ENCODE measurements at places on chromosomes 3 and 15.
A peak's percentile ranks its signal among the peaks of the same experiment; 100 is the strongest.

DNA sequence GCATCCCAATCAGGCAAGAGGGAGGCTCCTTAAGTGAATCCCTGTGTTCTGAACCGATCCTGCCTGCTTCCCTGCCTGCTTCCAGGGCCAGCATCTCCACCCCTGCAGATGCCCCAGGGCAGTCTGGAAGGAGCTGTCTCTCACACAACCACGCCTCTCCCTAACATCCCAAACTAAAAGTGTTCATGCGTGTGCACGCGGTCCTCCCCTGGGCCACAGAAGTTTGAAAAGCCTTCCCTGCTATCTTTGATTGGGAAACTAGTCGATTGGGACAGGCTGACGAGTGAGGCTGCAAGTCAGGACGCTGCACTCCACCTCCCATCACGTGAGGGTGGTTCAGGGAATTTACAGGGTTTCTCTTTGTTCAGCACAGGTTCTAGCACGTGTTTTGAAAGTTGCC is 340.9 kb upstream of the ICE2 start:
- DNase-seq, result no peak

- no peak for DNase-seq
Observed at GRCh38 chr15:58702233-58702632, 47.3 kb downstream of the ADAM10 start.

GRCh38 chr3:16395212-16395611 is 118.3 kb downstream of the RFTN1 start:
- no peak for DNase-seq

DNA sequence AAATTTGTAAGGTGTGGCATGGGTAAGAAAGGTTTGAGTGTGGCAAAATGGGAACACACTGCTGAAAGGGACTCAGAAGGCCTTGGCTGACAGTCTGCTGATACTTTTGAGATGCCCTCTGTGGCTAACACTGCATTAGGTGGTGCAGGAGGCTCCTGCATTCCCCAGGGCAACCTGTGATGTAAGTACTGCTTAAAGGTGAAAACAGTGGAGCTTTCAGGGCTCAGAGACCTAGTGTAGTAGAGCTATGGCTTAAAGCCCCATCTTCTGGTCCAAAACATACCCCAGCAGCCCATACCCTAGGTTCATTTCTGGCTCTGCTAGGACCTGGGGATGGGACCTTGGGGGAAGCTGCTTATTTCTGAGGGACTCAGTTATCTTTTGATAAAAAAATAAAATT is 374.1 kb downstream of the ERC2 start:
- DNase-seq, result no peak

- no peak for DNase-seq
Observed at GRCh38 chr3:70358978-70359580, 46.6 kb upstream of the MDFIC2 start.

- DNase-seq, result no peak
Observed at GRCh38 chr3:71005702-71006321, 577.7 kb downstream of the FOXP1 start.

GRCh38 chr15:92290359-92290992 is 103.2 kb upstream of the ST8SIA2 start:
- DNase-seq, result no peak

DNA sequence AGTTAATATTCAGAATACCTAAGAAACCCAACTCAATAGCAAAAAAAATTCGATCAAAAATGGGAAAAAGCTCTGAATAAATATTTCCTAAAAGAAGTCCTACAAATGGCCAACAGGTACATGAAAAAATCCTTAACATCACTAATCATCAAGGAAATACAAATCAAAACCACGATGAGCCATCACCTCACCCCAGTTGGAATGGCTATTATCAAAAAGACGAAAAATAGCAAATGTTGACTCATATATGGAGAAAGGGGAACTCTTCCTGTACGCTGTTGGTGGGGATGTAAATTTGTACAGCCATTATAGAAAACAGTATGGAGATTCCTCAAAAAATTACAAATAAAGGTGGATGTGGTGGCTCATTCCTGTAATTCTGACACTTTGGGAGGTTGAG is 29.6 kb upstream of the SGO1 start:
- no peak for DNase-seq

DNA sequence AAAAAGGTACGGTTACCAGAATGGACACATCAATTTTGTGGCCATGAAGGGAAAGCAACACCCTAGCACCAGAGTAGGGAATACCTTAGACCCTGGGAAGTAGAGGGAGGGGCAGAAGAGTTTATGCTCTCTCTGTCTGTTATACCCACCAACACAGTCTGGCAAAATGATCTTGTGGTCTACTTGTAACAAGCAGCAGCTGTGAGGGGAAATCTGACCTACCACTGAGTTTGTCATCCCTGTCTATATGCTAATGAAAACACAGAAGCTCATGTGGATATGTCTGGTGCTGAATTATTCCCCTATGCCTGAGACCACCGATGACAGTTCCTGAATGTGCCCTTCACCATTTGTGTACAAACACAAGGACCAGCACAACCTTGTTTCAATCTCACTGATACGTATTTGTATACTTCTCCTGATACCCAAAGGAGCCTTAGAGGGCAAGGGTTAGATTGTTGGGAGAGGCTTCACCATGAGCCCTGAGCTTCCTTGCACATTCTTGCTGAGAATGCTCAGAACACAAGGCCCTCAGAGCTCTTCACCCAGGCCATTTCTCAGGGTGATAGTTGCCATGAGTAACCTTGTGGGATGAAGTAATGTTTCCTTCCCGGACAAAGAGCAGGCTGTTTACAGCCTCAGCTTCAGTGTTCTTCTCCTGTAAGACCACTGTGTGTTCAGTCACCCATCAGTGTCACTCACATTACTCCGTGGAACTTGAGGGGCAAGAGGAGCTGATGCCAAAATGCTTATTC is 24.7 kb upstream of the ZNF639 start:
- DNase-seq, result no peak

- DNase-seq, result no peak
Observed at GRCh38 chr3:42731476-42732195, 29.0 kb upstream of the HHATL start.

DNA sequence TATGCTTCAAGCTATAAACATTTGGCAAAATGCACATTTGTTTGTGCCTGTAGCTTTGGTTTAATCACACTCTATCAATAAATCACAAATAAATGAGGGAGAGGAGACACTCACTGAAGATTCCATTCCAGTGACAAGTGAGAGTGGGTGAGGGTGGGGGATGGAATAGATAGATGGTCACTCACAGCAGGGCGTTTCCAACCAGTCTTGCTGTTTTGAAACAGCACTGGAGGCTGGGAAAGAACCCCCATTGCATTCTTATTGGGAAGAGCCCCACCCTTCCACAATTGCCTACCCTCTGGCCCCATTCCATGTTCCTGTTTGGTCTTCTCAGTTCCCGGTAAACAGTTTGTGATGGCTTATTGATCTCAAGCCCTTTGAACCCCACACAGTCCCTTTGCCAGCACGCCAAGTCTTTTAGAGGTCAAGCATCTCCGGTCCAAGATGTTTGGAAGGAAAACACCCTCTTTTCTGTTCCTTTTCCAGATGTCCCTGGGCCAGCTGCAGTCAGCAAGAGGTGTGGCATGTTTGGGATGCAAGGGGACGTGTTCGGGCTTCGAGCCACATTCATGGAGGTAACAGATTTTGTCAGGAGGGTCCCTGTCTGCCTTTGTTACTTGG is 30.7 kb downstream of the LMCD1 start:
- peak; percentile 61 for DNase-seq

GRCh38 chr3:46725621-46726314 is 8.1 kb upstream of the PRSS50 start:
- DNase-seq, result no peak

GRCh38 chr15:29978411-29979382 is 104.1 kb upstream of the GOLGA8J start:
- no peak for DNase-seq

GRCh38 chr3:14231145-14231990 is 52.8 kb downstream of the LSM3 start:
- DNase-seq, result no peak

GRCh38 chr3:45841420-45841756 is 531 bp downstream of the LZTFL1 start:
- DNase-seq, result no peak

GRCh38 chr3:109442531-109442930 is 105.2 kb upstream of the DPPA4 start:
- DNase-seq, result no peak

GRCh38 chr15:87672309-87673288 is 583.9 kb downstream of the NTRK3 start:
- DNase-seq, result no peak

- no peak for DNase-seq
Observed at GRCh38 chr3:23863060-23863459, 53.7 kb downstream of the NKIRAS1 start.

DNA sequence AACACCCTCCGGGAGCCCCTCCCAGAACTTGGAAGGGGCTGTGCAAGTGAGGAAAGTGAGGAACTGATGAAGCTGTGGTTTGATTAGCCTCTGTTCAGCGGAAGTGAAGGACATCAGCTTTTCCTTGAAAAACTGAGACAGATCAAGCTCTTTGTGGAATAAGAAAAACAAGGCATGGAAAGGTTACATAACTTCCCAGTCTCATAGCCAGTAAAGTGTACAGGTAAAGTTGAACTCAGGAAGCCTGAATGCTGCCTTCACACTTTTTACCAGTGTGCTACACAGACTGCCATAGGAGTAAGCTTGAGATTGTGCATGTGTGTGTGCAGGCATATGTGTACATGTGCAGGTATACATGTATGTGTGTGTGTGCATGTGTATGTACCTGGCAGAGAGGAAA is 293.2 kb downstream of the FGF12 start:
- DNase-seq, result no peak

- DNase-seq, result no peak
Observed at GRCh38 chr3:65979731-65980130, 59.0 kb downstream of the MAGI1 start.

GRCh38 chr3:100099621-100100020 is 14.7 kb downstream of the FILIP1L start:
- no peak for DNase-seq

- no peak for DNase-seq
Observed at GRCh38 chr3:130488288-130488687, 28.7 kb upstream of the COL6A6 start.

DNA sequence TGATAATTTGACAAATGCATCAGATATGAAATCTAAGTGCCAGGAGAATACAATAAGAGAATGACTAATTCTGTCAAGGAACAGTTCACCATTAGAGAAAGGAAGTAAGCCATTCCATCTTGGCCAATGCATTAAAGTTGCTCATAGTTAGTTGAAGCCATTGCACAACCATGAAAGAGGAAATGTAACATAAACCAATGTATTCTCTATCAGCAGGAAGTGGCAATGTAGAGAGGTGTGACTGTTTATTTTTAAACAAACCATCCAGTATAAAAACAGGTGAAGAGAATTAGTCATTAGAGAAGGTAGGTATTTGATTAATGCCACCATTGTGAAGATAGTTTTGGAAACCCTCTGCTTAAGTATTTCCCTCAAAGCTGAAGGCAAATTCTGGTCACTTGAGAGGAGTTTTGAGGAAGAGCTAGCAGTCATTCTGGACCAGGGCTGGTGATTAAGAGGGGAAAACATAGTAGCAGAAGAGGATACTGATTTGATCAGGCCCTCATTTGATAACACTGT is 10.7 kb upstream of the ANXA2 start:
- no peak for DNase-seq

- no peak for DNase-seq
Observed at GRCh38 chr15:85723960-85724945, 70.5 kb downstream of the KLHL25 start.

GRCh38 chr15:33011976-33012375 is 182.5 kb downstream of the FMN1 start:
- no peak for DNase-seq

DNA sequence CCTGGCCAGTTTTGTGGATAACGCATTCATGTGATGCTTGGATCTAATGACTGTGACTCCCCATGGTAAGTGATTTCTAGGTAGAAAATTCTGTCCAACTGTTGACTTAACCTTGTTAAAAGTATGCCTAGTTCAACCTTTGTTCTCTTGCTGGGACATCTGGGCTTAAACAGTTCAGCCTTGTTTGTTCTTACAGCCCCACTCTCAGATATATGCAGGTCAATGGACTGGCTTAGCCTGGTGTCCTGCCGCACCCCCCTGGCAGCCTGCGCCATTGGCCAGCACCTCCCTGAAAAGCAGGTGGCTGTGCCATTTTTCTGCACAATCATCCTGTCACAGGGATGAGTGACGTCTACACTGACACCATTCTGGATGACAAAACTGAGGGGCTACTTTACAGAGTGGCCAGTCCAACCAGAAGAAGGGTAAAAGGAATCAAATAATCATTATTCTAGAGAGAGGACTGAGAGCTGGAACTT is 244.7 kb upstream of the ONECUT1 start:
- DNase-seq, result peak; percentile 88

DNA sequence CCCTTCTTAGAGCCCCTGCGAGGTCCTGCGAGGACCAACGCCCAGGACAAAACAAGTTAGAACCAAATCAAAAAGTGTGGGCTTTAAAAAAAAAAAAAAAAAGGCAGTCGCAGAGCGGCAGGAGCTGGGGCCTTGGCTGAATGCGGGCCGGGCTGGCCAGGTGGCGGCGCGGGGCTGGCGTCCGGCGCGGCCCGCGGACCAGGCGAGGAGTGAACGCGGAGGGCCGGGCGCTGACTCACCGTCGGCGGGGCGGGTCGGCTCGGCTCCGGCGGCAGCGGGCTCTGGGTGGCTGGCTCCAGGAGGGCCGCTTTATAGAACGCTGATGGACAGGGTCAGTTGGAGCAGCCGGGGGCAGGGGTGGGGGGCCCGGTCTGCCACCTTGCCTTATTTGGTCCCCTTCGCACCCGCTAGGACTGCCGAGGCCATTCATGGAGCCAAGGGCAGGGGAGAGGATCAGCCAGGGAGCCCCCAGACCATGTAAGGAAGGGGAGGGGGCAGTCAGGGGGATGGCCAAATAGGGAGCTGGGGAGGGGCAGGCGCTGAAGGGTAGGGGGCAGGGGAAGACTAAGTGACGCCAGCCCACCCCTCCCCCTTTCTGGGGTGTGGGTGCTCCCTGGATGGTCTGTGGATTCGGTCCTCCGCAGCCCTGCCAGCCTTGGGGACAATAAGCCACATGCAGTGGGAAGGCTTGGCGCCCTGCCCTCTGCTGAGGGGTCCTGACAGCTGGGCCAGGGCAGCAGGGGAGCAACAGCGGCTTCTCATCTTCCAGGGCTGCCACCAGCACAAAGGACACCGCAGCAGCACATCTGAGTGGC is at the start of gene ACTC1:
Gene ACTC1, minus strand, starts transcription at position 283 of the 815 bp plus-strand sequence. CDS start 741 bp downstream, outside the sequence.
- no peak for DNase-seq

GRCh38 chr15:39411102-39411989 is 169.5 kb upstream of the THBS1 start:
- no peak for DNase-seq

DNA sequence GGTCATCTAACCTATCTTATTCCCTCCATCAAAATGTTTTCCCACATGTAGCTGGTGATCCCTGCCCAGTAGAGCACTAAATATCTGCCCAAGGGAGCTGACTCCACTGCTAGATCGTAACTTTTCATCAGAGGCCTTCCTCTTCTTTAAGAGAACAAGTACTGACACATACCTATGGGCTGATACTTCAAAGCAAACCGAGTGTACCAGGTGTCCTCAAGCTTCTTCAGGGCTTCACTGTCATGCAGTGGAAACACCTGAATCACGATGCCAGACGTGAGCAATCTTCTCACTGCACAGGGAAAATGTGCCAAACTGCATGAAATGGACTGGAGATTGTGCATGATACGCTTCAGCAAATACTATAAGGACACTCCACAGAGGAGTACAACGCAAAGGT is 41.6 kb downstream of the ANO10 start:
- no peak for DNase-seq

GRCh38 chr15:43518197-43518761 is 871 bp downstream of the MAP1A start:
- no peak for DNase-seq
